NCI-H510A treated with DMSO at 0.1 percent for 48 hours (cell line): ENCODE measurements at places on chromosomes 3 and 15.
A peak's percentile ranks its signal among the peaks of the same experiment; 100 is the strongest.

DNA sequence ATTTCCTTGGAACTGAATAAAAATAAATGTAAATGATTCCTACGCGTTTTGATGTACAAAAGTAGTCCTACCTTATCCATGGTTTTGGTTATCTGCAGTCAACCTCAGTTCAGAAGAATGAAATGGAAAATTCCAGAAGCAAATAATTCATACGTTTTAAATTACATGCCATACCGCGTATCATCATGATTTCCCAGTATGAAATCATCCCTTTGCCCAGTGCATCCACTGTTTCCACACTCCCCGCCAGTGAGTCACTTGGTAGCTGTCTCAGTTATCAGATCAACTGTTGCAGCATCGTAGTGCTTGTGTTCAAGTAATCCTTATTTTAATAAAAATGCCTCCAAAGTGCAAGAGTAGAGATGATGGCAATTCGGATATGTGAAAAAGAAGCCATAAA is 9.1 kb upstream of the MFSD1 start:
- no peak for DNase-seq

- DNase-seq = no peak
Measured at GRCh38 chr3:127043731-127044510, 61.0 kb downstream of the PLXNA1 start.

GRCh38 chr3:41053220-41053619 is 146.1 kb upstream of the CTNNB1 start:
- no peak for DNase-seq

GRCh38 chr3:43867436-43868072 is 176.8 kb downstream of the ABHD5 start:
- DNase-seq = no peak

DNA sequence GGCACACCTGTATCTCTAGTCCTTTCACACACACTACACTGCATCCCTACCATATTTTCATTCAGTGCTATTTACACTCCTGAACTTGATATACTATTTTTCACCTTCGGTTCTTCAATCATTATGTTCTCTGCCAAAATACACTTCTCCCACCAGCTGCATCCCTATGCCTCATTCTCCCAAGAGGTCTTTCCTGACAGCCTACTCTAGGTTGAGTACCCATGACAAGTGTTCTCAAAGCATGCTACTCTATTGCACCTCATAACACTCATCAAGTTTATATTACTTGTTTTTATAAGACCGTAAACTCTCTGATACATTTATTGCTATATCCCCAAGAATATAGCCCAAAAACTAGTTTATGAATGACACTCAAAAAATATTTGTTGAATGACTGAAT is 549.5 kb downstream of the PYDC2 start:
- DNase-seq = peak; percentile 57
